LHCN-M2 (cell line): ENCODE measurements at places on chromosomes 11 and 22. TPM values are rescaled to one million over a fixed set of nuclear protein-coding genes. Genes with fewer than 3 reads are reported as not detected.

The LPXN gene
- 55.0 and 57.9 TPM in 2 replicates for total RNA-seq

The C11orf21 gene
- not detected in 2 replicates for total RNA-seq

The UBE4A gene
- 41.7 and 48.5 TPM in 2 replicates for total RNA-seq

The KRTAP5-3 gene
- not detected in 2 replicates for total RNA-seq

The FAM111A gene
- 80.3 and 80.8 TPM in 2 replicates for total RNA-seq

The APOA5 gene
- not detected in 2 replicates for total RNA-seq

The TNNI2 gene
- 0.29 TPM in 1 of 2 replicates, not detected in the other for total RNA-seq

The C11orf86 gene
- not detected in 2 replicates for total RNA-seq

The VSIG2 gene
- not detected in 2 replicates for total RNA-seq
